ENCODE measurements at places on chromosomes 1 and 21.

GRCh38 chr1:27343639-27344025 lies 1.8 kb downstream of the SYTL1 start:
- DNase-seq = no peak

GRCh38 chr1:37167479-37167878 lies 133.2 kb upstream of the GRIK3 start:
- DNase-seq = no peak

- no peak for DNase-seq
These were observed 35.5 kb downstream of the KCNK2 start for GRCh38 chr1:215118081-215118480.

DNA sequence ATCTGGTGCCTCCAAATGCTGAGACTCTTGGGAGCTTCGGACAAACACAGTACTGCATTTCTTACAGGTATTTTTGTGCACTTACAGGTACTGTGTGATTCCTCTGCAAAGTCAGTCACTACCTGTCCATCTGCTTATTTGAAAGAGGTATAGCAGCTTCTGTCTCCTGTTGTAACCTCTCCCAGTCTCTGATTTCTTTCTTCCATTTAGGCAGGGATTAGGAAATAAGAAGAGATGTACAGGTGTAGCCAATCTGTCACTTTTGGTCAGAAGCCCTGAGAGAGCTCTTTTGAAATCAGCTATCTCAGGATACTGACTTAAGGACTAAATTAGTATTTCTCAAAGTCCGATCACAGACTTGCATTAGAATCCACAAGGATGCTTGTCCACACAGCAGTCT lies 54.0 kb downstream of the AKT3 start:
- no peak for DNase-seq

GRCh38 chr21:29091033-29091432 lies 17.6 kb upstream of the CCT8 start:
- no peak for DNase-seq

GRCh38 chr1:164673584-164674214 lies 114.7 kb downstream of the PBX1 start:
- DNase-seq = no peak

- DNase-seq = peak; percentile 70
These were observed at the start of gene CTSK for GRCh38 chr1:150808121-150808520. TSS of gene CTSK (minus strand) at chr1:150808260. CDS start at chr1:150806805, 1,455 bp downstream.

- DNase-seq = no peak
These were observed 48.6 kb downstream of the ITPKB start for GRCh38 chr1:226690460-226690982.

GRCh38 chr21:21187579-21187978 lies 189.4 kb downstream of the NCAM2 start:
- DNase-seq = no peak

DNA sequence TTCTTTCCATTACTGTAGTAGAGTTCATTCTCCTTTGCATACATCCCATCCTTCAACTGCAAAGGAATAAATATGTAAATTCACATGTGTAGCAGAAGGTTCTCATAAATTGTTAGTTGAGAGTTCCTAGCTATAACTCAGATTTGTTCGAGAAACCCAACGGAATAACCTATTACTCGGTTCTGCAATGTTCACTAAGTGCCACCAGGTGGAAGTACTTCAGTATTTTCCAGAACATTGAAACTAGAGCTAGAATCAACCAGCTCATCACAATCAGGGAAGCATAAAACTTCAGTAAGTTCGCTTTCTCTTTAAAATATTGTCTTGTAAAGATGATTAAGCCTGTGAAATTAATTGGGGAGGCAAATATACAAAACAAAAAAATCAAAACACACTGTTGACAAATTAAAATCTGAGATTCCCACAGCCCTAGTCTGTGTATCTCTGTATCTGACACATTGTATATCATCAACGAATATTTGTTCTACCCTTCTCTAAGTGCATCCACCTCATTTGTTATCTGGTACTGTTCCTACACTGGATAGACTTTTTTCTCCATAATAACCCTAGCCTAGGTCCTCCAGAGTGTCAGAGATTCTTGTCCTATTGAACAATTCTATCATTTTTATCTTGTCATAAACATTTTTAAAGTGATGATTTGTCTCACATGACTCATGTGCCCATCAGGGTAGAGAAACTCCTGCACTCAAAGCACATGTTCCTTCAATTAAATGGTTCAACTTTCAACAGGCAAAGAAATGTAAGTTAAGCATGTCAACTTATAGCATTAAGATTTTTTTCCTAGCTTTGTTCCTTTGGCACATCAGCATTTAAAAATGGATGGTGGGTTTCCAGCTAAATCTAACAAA lies 31.9 kb downstream of the MROH9 start:
- DNase-seq = peak; percentile 32

GRCh38 chr1:223199094-223199647 lies 56.1 kb upstream of the TLR5 start:
- DNase-seq = no peak

DNA sequence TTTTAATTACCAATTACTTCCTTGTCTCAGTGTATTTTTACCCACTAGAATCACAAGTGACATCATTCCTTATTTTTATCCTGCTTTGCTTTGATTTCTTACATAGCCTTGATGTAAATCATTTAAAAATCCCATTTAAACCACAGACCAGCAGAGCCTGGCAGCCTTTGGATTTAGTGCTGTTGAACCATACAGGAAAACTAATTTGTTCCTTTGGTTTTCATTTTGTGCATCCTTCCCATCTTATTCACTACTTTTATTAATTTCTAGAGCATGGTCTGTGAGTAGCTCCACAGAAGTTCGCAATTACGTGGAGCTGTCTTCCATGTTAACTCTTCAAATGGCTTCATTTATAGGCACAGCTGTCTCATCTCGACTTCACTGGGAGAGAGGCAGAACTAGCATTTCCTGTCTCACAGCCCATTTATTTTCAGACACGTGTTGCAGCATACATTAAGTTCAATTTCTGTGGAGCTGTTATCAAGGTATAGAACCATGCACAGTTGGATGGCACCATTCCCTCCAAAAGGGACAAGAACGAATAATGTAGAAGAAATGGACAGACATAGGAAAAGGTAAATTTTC lies 235.3 kb downstream of the MRPL39 start:
- DNase-seq = no peak

DNA sequence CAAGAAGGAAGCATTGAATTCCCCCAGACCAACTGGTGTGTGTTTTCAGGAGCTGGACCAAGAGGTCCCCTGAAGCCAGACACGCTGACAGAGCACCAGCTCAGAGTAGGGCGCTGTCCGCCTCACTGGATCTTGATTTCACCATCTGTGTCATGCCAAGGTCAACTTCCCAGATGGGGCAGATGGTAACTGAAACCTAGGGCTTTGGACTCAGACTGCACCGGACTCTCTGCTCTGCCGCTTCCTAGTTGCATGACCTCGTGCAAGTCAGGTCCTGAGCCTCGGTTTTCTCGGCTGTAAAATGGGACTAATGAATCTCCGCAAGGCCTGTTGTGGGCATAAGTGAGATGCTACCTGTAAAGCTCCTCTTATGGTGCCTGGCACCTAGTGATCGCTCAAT lies 17.9 kb upstream of the CASZ1 start:
- DNase-seq = no peak

GRCh38 chr1:15975358-15975804 lies 520 bp downstream of the ZBTB17 start:
- no peak for DNase-seq

DNA sequence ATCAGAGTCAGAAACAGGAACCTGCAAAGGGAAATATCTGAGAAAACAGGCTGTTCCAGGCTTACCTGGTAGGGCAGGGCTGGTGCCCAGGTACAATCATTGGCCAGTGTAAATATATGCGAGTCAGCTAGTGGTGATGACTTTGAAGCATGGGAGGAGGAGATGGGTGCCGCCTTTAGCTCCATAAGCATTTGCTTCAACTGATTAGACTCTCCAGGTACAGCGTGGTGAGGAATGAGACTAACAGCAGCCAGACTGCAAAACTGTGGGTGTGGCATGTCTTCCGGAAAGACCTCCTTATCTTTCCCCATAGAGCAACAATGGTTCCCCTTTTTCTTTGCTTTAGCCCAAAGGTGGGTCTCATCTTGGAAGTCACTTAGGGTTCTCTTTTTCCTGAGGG lies 137.2 kb downstream of the LRIG2 start:
- no peak for DNase-seq

GRCh38 chr1:108889706-108890384 lies 13.1 kb downstream of the GPSM2 start:
- DNase-seq = no peak

DNA sequence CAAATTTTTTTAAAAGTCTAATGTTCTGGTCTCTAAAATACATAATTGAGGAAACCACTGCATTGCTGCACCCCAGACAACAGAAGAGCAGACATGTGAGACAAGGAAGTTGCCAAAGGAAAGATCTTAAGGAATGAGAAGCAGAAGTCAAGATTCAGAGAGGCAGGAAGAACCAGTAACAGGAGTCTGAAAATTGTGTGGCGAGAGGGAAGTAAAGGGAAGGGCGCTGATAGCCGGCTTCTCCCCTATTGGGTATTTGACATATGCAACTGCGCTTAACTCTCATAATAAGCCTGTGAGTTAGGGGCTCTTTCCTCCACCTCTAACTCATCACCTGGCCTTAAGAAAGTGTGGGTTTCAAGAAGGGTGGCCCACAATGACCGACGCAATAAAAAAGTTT lies 21.9 kb upstream of the KIF14 start:
- DNase-seq = no peak

- no peak for DNase-seq
These were observed at the start of gene MAP3K6 for GRCh38 chr1:27366411-27367159. TSS of gene MAP3K6 (minus strand) at chr1:27366961. CDS start at chr1:27366597, 364 bp downstream.

- DNase-seq = no peak
These were observed 22.0 kb upstream of the ZBTB18 start for GRCh38 chr1:244029124-244029523.

DNA sequence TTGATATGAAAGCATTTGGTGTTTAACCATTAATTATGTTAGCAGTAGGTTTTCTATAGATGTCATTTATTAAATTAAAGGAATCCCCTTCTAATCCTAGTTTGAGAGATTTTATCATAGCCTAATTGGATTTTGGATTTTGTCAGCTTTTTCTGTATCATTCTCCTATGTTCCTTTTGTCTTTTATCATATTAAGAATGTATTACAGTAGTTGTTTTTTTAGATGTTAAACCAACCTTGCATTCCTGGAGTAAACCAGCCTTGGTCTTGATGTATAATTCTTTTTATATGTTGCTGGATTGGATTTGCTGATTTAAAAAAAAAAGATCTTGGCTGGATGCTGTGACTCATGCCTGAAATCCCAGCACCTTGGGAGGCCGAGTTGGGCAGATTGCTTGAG lies 5.6 kb downstream of the SETDB1 start:
- no peak for DNase-seq

GRCh38 chr1:21329209-21329844 lies 39.1 kb upstream of the ECE1 start:
- no peak for DNase-seq

DNA sequence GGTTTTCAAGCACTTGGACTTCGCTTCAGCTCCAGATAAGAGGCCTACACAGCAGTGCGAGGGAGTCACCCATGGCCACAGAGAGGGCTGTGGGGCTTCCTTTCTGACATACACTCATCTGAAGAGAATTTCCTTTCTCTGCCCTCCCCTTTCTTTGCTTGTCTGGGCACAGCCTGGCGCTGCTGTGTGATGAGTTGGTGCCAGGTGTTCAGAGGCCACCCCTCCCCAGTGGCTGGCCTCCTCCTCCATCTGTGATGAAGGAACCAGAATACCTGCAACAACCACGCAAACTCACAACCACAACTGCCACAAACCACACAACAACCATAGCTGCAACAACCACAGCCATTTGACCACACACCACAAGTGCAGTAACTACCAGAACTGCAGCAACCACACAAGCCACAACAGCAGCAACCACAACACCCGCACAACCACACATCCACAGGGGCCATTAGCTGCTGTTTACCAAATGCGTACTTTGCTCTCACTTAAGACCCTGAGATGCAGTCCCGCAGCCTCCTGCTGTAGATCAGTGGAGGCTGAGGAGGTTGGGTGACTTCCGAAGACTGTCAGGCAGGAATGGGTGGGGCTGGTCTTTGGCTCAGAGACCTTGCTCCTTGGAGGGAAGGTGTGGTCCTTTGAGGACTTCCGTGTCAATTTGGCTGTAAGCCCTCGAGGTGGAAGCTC lies 71.1 kb downstream of the IER5 start:
- no peak for DNase-seq

DNA sequence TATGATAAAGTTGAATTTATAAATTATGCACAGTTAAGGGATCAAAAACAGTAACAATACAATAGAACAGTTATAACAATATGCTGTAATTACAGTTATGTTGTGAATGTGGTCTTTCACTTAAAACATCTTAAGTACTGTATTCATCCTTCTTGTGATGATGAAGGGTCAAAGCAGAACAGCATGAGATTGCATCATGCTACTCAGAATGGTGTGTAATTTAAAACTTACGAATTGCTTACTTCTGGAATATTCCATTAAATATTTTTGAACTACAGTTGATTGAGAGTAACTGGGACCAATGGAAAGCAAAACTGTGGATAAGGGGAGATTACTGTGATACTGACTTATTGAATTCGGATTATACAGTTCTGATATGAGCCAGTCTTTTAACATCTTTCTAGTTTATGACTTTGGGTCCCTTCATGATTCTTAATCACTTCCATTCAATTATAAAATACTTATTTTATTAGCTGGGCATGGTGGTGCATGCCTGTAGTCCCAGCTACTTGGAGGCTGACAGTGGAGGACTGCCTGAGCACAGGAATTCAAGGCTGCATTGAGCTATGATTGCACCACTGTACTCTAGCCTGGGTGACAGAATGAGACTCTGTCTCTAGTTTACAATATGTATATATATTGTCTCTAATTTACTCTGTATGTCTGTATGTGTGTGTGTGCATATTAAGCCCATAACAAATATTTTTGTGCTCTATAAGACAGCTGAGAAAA lies 43.2 kb downstream of the ATP1B1 start:
- no peak for DNase-seq
